ENCODE measurements at places on chromosomes 12 and 14.

DNA sequence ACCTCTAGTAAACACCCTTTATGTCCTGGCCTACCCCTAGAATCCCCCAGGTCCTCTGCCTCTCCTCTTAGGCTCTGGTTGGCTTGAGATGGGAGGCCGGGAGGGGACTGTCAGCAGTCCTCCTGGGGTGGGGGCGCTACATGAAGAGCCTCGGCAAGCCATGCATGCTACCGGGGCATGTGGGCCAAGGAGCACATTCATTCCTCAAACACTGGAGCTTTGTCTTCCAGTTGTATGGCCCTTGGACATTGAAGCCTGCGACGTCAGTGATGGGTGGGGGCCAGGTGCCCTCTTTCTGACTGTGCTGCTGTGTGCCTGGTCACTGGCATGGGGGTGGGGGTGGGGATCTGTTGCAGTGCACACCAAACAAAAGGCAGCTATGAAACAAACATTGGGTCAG lies 15.8 kb upstream of the CELA1 start:
- DNase-seq: peak; percentile 99

DNA sequence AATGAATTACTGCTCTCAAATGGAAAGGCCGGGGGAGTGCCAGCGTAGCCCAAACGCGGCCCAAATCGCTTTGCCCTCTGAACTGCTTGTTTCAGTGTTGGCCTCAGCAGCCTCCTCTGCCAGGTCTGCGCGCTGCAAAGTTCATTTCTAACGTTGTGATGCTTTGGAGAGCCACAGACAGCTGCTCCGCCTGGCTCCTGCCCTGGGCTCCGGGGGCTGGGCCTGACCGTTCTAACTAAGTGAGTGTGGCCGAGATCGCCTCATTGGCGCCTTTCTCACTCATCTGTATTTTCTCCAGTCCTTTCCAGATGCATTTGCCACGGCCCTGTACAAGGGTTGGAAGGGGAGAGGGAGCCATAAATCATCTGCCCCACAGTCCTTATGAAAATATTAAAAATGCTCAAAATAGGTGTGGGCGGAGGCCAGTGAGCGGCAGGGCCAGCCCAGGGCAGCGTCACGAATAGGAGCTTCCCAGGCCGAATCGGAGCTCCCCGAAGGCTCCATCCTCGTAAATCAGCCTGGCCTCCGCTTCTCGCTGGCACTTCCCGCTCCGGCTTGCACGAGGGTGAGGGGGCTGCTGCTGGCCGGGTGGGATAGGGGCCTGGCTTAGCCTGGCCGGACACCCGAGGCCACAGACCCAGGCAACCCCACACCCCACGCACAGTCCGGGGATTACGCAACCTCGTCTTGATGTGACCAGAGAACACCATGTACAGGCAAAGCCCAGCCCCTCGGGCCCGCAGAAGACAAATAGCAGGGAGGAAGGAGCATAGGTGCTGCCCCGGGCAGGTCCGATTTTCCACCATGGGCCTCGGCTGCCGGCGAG lies 196.6 kb upstream of the DIO3 start:
- DNase-seq: no peak

- no peak for DNase-seq
Observed at GRCh38 chr12:49655595-49656236, 32.4 kb downstream of the PRPF40B start.

- peak; percentile 45 for DNase-seq
Observed at GRCh38 chr14:76720382-76720813, 40.9 kb upstream of the VASH1 start.

DNA sequence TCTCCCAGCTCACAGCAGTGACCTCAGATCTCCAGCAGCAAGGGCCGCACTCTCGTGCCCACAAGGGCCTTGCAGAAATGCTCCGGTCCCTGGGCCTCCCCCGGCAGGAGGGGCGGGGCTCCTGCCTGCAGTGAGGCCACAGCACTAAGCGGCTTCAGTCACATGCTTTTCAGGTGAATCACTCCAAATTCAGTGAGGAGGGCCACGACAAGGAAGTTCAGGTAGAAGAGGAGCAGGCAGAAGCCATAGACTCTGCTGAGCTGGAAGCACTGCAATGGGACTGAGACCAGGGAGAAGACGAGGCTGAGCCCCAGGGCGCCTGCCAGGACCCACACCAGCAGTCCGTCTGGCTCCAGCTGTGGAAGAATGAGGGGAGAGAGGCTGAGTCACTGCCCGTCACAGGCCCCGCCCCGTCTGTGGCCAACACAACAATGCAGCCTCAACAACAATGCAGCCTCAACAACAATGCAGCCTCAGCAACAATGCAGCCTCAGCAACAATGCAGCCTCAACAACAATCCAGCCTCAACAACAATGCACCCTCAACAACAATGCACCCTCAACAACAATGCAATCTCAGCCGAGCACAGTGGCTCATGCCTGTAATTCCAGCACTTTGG lies 35.2 kb downstream of the SLC8B1 start:
- DNase-seq: peak; percentile 47

Measured in globus pallidus (tissue), 1 donor.